ENCODE measurements at places on chromosomes 2 and 18.
A peak's percentile ranks its signal among the peaks of the same experiment; 100 is the strongest.

GRCh38 chr2:49515996-49516782, 361.9 kb upstream of the FSHR start:
- no peak for DNase-seq

- DNase-seq = peak; percentile 75
These were observed 102.3 kb downstream of the SPTBN1 start for GRCh38 chr2:54558188-54559005.

DNA sequence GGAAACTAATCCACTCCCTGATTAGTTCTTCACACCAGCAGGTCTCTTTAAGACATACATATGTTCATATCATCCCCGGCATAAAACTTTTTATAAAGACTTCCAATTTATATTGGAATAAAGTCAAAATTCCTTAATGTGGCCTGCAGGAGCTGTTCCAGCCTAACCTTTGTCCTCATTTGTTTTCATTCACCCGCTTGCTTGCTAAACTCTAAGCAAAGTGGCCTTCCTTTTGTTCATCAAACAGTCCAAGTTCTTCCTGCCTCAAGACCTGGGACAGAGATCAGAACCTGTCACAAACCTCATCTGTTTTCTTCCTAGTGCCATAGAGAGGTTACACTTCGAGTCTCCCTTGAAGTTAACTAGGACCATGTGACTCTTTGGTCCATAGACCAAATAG, 339.4 kb upstream of the ID2 start:
- no peak for DNase-seq

GRCh38 chr18:35289727-35290093, 319 bp downstream of the ZSCAN30 start:
- no peak for DNase-seq

GRCh38 chr18:35491700-35492077, 6.1 kb downstream of the INO80C start:
- no peak for DNase-seq

DNA sequence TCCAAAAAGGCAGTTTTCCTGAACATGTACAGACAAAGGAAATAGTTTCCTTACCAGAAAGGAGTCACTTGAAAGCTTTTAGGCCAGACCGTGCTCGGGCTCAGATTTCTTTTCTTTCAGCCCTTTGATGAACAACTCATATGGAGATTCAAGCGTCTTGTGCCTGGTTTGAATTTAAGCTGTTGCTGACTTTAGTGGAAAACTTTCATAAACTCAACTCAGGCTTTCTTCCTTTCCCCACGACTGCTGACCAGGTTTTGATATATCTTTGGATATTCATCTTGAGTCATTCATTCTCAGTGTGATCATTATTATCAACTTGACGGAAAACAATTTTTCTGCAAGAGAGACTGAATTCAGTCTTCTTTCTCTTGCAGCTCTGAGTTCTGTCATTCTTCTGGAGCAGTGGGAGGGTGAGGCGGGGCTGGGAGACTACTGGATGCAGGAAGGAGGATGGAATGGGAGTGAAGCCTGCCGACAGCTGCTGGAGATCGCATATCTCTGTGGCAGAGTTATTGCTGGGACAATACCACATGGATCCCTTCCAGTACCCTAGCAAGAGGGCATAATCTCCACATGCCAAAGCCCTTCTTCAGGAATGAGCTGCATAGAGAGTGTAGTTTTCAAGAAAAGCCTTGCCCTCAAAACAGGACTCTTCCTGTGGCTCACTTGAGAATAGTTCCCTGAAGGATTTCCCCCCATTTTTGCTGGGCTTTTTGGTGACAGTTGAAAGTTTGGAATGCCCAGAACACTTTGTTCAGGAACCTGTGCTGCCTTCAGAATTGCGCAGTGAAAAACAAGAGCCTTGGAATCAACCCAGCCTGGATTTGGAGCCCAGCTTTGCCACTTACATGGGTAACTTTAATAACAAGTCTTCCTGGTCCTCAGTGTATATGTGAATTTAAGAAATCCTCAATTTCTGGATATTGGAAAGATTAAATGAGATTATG, 364.4 kb downstream of the ZNF521 start:
- no peak for DNase-seq

Measured in T47D (cell line).